ENCODE measurements at places on chromosomes 16 and 17.

DNA sequence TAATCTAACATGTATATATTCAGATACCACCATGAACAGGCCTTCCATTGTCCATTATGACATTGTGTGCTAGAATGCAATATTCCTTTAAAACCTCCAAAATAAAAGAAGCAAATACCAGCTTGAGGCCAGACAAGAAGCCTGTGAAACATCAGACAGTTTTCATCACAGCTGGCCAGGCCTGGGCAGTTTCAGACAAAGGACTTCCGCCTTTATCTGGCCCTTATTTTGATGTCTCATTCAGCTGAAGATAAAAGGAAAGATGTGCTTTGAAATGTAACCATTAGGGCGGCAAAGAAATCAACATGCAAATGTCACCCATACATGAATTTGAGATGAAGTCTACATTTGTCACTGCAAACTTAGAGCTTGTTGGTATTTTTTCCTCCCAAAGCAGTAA, 737.5 kb downstream of the KCNJ2 start:
- no peak for DNase-seq

DNA sequence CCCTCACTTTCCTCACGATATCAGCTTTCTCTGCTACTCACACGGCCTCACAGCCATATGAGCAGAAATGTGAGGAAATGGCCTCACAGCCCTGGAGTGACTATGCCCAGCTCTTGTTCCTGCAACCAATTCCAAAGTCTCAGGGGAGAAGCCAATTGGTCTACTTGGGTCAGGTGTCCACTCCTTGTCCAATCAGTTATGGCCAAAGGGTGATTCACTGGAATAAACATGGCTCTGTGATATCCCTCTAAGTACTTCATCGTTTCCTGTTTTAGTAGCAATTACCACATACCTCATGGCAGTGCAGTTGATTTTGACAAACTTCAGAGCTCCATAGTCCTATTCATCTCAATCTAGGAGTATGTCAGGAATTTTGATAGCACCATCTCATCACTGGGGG, 195.4 kb downstream of the KATNIP start:
- no peak for DNase-seq

GRCh38 chr16:88759245-88759975, 25.6 kb downstream of the PIEZO1 start:
- DNase-seq, result no peak

- no peak for DNase-seq
Observed at GRCh38 chr16:85166281-85166680, 54.0 kb upstream of the CIBAR2 start.

GRCh38 chr16:53541326-53541725, 38.3 kb upstream of the AKTIP start:
- no peak for DNase-seq

GRCh38 chr17:6936370-6937028, 59.4 kb upstream of the ALOX12 start:
- no peak for DNase-seq

DNA sequence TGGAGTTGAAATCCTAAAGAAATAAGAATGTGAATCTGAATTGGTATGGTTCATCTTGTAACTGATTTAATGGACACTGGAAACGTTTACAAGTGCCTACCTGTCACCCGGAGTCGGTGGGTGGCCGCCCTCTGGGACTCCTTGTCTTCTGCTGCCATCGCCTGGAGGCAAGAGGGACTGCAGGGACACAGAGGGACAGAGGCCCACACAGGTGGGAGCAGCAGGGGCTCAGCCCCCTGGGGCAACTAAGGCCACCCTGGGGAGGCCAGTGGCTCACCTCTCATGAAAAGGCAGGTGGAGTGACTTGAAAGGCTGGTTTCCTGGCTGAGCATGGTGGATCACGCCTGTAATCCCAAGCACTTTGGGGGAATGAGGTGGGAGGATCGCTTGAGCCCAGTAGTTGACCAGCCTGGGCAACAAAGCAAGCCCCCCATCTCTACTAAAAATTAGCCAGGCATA, 23.2 kb downstream of the TMEM92 start:
- DNase-seq, result peak; percentile 50

DNA sequence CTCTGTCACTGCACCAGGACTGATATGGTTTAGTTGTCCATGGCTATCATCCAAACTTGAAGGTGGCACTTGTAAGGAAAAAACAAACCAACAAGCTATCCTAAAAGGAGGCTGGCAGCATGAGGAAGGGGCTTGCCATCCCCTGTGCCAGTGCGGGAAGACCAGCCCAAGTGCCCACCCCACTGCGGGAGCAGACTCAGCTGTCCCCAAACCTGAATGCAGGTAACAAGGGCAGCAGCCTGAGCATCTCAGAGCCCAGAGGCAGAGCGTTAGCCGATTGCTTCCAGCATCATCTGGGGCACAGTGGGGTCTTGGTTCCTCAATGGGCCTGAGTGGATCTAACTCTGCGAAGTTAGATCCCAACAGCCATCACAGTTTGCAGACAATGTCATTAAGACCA, 29.2 kb upstream of the C16orf78 start:
- DNase-seq, result no peak

GRCh38 chr16:85612191-85612800, 826 bp upstream of the GSE1 start:
- DNase-seq, result peak; percentile 31

DNA sequence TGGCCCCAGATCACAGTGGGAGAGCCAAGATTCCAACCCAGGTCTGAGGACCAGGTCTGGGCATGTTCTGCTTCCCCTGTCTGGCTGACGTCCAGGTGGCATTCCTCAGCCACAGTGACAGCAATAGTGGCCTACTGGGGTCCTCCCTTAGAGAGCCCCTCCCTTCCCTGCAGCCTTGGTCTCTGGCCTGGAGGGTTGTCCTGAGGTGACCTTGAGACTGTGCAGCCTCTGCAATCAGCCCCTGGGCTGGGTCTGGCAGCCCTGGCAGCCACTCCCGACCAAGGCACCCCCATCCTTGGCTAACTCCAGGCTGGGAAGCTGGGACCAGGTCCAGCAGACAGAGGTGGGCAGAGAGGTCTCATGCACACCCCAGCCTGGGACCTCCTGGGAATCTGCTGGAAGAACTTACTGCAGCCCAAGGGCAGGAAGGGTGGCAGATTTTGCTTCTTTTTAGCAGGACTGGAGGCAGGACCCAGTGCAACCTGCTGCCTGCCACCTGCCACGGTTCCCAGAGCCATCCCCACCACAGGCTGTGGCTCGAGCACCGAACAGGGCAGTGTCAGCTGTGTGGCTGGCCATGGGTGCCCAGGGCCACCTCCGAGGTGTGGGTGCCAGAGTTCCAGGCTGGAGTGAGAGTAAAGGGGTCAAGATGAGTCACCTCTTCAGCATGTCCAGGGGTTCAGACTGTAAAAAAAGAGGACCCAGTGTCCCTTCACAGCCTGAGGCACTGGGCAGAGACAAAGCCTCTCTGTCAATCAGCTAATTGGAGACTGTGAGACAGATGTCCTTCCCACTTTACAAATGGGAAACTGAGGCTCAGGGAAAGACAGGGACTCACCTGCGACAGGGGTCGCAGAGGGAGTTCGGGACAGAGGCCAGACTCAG, 12.6 kb downstream of the GRB7 start:
- DNase-seq, result peak; percentile 24

GRCh38 chr16:11333702-11334101, 11.6 kb upstream of the RMI2 start:
- DNase-seq, result no peak

GRCh38 chr17:40607641-40608040, 40.0 kb downstream of the SMARCE1 start:
- no peak for DNase-seq

DNA sequence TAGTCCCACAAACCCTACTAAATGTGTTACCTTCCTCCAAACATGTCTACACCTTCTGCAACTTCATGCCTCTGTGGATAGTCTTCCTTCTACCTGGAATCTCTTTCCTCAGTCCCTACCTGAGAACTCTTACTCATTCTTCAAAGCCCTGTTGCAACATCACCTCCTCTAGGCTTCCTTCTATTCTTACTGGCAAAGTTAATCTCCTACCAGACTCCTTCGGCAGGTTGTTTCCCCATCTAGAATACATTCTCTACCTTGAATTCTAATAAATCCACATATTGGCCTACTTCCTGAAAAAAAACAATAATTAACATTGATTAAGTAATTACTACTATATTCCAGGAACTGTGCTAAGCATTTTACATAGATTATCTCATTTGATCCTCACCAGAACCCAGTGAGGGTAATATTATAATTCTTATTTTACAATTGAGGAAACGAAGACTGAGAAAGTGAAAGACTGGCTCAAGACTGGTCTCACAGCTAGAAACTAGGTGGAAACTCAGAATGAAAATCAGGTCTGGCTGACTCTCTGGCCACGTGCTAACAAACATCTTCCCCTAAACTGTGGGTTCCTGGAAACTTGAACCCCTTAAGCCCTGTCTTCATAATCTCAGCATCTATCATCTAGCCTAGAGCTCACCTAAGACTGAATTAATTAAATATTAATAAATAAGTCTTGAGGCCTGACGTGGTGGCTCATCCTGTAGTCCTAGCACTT, 4.6 kb upstream of the STAT3 start:
- DNase-seq, result no peak

GRCh38 chr17:66684261-66684660, 150.7 kb upstream of the CACNG5 start:
- DNase-seq, result no peak

GRCh38 chr17:41625602-41626001, 1.2 kb upstream of the KRT17 start:
- no peak for DNase-seq

DNA sequence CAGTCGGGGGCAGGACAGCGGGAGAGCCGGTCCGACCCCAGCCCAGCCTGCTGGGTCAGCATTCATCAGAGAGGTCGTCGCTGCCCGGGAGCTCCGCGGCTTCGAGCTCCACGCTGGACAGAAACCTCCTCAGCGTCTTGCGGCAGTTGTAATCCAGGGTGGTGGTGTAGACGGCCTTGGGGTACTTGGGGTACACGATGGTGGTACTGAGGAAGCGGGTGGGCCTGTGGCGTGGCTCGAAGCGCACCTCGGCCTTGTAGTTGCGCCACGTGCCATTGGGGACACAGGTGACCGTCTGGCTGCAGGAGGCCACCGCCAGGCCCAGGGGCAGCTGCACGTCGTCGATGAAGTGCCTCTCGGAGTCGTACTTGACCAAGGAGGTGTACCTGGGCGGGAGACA, 90.5 kb upstream of the RPH3AL start:
- no peak for DNase-seq

DNA sequence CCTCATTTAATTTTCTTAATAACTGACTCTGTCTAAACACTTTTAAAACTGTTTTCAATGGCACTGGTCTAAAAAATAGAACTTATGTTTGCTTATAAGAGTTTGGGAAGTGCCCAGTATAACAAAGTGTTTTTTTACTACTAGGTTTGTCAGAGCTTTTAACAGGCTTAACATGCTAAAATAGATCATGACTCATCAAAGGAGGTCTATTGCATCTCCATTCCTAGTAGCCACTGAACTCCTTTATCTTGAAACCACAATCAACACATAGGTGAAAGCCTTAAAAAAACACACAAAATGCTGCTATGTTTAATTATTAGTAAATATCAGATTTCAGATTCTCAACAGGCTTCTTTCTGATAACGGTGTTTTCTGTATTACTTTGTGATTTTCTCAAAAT, 196.4 kb upstream of the KIF2B start:
- DNase-seq, result no peak

DNA sequence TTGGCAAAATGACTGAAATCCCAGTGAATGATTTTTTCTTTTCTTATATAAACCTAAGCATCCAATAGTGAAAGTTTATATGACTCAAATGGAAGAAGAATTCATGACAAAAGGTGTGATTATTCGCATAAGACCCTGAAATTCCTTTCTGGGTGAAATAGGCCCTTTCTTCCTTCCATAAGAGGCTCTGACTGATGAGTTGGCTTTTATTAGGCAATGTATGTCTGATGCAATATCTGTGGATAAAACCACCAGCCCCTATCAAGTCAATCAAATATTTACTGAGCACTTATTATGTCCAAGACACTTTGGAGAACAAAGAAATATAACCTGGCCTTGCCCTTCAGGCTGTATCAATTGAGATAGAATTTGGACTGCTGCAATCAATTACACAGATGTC, 316.6 kb downstream of the CDH13 start:
- no peak for DNase-seq

GRCh38 chr17:50144845-50145531, 5.5 kb downstream of the PPP1R9B start:
- no peak for DNase-seq

DNA sequence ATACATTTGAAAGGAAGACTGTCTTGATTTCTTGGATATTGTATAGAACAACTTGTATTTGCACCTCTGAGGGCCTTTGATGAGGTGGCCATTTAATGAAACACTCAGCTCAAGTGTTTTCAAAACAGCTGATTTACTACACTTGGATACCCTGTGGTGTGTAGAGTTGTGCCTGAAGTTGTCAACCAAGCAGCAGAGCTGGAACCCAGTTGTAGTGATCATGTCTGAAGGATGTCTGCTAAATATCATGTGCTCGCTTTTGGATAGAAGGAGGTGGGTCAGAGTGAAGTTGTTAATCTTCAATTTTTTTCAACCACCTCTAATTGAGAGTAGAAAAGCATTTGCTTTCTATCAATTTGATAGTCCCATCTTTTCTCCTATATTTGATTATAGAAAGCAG, 175.9 kb upstream of the TBX2 start:
- DNase-seq, result no peak

GRCh38 chr17:36089888-36090836, at the start of gene CCL3:
CCL3 (minus strand) TSS chr17:36090143; CDS start chr17:36090058, 85 bp downstream.
- no peak for DNase-seq

DNA sequence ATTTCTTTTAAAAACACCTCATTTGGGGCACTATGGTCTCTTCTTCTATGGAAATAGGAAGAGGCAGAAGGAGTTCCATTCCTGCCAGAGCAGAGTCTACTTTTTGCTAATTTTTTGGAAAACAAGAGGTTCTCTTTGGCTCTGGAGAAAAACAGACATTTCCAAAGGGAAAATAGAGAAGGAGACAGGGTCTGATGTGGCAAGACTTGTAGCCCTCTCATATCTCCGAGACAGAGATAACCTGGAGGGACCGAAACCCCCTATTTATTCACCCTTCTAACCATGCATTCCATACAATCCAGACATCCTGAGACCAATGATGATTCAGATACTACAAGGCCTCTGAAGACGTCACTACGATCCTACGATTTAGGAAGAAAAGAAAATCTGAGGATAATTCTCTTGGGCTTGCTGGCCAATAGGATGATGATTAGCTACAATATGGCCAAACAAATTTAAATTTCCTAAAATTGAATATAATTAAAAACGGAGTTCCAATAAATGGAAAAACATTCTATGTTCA, 70.2 kb downstream of the HIC1 start:
- no peak for DNase-seq

GRCh38 chr16:67773099-67773498, 33.3 kb downstream of the RANBP10 start:
- DNase-seq, result no peak
